Retina (tissue), 1 donor: ENCODE measurements at places on chromosomes 4 and X.

- DNase-seq: no peak
Measured at GRCh38 chrX:57587607-57588006, 4.2 kb upstream of the ZXDB start.

- DNase-seq: no peak
Measured at GRCh38 chrX:22177950-22178515, 94.7 kb upstream of the CBLL2 start.

DNA sequence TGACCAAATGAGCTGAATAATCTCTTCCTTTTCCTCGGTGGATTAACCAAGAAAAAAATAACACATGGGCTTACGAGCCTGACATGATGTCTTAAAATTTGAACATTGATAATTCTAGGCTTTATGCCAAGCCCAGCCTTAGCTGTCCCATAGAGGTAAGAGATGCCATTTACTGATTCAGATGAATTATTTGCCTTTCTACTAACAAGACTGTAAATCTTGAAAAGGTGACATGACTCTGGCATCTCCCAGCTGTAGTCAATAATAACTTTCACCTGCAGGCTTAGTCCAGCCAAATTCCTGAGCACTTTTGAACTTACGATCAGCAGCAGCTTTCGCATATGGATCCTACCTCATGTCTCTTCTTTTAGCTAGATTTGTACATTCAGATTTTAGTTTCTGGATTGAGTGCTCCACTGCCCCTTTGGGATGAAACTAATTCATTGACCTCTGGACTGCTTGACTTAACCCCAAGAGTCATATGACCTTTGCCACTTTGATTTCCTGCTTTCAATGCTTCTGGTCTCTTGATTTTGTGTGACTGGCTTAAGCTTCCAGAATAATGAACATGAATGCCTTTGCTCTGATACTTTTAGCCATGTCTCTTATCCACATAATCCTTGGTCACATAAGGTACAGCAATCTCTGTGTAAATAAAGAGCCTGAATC lies 876.4 kb upstream of the SLIT2 start:
- DNase-seq: no peak

DNA sequence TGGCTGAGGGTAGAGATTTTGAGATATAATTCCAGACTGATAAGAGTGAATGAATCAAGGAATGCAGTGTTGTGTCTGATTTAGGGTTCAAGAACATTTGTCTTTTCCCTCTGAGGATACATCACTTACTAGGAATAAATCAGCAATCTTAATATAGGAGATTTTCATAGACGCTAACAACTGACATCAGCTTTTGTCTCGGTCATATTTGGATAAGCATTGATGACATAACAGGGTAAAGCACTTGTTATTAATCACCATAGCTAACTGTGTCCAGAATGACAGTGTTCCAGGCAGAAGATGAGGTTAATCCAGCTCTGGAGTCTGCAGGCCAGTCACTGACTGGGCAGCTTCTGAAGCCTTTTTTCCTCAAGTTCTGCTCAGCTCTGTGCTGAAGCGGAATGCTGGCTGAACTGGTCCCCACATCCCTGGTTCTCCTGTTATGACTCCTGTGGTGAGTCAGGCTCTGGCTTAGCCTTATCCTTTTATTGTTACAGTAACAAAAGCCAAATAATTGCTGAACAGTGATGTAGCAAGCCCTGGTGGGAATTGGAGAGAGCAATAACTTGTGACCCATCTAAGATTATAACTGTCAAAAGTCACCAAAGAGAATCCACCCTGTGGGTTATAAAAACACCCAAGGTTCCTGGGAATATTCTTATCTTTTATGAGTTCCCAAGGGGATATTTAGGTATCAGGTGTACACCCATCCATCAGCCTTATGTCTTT lies 41.8 kb downstream of the FNIP2 start:
- DNase-seq: no peak

DNA sequence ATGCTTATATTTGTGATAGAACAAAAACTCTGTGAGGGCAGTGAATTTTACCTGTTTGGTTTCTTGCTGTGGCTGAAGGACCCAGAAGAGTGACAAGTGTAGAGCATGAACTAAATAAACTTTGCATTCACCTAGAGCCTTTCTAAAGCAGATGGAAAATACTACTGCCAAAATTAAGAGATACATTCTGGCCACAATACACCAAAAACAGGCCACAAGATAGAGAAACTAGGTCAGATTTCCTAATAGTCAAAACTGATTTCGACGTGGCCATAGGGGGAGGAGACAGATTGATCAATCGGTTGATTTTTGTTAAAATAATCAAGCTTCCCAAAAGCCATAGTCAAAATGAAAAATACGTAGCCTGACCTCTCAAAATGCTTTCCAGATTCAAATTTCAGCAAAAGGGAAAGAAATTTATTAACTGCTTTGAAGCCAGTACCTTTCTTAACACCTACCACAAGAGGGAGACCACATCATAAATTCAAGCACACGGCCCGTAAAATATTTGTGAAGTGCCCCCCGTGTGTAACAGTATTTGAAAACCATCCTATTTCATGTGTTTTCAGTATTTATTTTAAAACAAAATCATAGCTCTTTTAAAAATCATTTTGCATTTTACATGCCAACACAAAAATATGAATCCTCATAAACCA lies 132.4 kb downstream of the CORIN start:
- no peak for DNase-seq

DNA sequence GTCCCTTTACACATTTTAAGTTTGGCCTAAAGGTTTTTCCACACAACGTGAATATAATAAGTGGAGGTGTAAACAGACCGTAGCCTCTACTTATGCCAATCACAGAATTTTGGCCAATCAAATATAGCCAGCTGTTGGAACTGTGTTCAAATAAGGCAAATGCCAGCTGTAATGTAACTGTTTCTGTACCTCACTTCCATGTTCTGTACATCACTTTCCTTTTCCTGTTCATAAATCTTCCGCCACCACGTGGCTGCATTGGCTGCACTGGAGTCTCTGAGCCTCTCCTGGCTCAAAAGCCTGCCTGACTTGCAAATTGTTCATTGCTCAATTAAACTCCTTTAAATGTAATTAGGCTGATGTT lies 105.1 kb upstream of the SMIM31 start:
- DNase-seq: no peak

GRCh38 chr4:181952478-181952877 lies 290.7 kb upstream of the TENM3 start:
- no peak for DNase-seq

DNA sequence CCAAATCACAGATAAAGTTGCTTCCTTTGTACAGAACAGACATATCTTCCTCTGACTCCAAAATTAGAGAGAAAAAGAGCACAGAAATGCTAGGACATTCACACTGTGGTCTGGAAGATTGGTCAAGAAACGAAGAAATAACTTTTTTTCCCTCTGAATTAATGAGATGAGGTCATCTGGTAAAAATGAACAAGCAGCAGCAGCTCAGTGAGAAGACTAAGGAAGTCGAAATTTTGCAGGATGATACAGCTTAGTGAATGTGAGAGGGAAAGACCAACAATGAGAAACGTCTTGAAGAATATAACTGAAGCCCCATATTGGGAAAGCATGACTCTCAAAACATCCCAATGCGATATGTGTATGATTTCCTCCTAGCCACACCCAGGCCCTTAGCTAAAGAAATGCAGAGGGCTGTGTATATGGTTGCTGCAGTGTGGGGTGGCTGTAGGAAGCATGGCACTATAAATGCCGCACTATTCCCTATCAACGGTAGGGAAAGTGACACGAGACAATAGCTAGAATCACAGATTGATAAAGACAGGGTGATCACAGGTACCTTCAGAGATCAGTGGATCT lies 208.6 kb downstream of the VEGFC start:
- no peak for DNase-seq
